ENCODE measurements at places on chromosomes 4 and X. TPM values are rescaled to one million over a fixed set of nuclear protein-coding genes. Genes with fewer than 3 reads are reported as not detected.
A peak's percentile ranks its signal among the peaks of the same experiment; 100 is the strongest.

ITIH6 gene
- not detected for total RNA-seq

TBCK gene
- total RNA-seq = 70.6 TPM

DNA sequence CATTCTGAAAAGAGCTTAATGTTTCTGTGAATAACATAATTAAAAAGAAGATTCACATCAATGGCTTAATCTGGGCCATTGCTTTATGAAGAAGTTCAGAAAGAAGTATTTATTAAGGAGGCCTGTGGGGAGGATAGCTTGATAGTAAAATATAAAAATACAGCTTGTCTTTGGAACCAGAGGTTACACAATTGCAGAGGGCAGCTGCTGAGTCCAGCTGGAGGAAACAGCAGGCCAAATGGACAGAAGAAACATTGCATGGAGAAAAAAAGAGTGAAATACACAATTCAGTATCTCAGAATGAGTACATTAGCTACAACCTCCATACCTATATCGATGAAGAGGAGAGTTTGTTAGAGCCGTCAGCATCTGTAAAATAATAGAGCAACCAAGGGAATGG, 148.0 kb upstream of the NPY2R start:
- no peak for DNase-seq

DNA sequence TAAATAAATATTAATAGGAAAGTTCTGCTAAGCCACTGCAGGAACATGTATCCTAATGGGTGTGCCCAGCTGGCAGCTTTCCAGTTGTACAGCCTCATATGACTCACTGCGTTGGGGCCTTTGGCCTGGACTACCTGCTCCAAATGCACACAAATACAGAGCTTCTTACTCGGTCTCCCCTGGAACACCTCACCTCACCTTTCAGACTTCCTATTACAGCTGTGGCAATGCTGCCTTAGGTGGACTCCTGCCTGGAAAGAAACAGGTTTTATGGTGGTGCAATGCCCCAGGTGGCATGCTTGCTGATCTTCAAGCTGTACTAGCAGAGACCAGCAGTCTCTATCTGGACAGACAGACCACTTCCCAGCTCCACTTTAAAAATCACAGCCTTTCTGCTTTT, 85.7 kb upstream of the EXOC1L start:
- DNase-seq = peak; percentile 90

- no peak for DNase-seq
These were observed 127.5 kb upstream of the NEIL3 start for GRCh38 chr4:177182166-177182565.

DNA sequence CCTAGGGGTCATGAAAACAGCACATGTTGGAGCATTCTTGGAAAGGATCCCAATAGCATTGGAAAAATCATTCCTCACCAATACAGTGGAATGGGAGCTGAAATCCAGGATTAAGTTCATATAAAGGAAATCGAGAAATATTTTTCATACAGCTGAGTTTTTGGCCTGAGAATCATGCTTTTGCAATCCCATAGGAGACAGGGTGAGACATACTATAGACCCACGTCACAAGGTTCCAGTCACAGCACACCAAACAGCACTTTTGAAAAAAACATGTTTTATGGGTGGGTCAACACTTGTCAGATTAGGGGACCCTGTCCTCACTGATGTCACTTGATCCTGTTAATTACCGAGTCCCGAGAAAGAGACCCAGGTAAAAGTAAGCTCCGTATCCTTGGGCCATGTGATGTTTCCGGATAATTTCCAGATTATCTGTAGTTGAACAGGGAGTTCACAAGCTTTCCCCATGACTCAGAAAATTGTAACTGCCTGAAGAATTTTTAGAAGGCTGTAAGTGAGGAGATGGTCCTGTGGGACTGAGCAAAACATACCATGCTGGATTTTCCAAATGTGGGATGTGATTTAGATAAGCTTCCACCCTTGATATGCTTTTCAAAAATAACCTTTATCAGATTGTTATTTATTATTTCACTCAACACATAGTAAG, 80.9 kb upstream of the TLR3 start:
- no peak for DNase-seq

DNA sequence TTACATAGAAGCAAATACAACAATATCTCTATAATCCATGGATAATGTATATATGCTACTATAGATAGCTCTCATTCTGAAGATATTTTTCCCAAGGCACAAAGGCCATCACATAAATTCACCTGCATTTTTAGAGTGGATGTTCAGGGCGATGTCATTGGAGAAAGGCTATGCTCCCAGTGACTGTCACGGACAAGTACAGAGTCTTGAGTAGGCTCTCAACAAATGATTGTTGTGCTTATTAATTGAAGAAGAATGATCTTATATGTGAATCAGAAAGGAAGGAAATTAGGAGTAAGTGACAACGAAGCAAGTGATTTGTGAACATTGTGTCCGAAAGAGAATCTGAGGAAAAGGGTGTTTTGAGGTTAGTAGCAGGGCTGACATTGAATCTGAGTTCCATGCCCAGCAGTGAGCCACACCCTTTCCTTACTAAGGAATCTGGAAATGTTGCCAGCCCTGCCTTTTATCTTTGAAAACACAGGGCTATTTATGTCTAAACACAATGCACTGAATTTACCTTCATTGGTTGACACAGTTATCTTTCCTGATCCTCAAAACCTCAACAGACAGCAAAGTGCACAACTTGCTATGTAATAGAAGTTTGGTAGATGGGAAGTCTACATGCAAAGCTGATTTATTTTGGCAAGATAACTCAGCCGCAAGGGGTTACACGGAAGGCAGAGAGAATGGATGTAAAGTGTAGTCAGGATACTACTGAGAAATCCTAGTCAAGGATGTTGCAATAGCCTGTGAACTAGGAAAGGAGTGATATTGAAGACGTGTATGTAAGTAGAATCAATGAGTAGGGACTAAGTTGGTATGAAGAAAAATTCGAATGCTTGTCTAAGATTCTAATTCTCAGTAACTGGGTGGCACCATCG, 50.4 kb downstream of the SORBS2 start:
- peak; percentile 44 for DNase-seq

- DNase-seq = no peak
These were observed 46.7 kb downstream of the KCNIP4 start for GRCh38 chr4:21901831-21902230.

DNA sequence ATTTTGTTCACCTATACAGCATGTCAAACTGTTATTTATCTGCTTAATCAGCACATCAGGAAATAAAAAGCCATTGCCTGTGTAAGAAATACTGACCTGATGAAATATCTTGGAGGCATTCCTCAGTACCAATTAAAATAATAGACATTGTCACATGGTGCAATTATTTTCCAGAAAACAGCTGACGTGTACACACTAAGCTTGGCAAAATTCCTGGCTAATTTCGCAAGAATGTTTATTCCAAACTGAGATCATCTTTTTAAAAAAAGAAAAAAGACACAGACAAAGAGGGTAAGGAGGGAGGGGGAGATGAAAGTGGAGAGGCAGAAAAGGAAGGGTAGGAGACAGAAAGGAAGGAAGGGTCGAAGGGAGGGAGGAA, 61.9 kb upstream of the NFKB1 start:
- DNase-seq = peak; percentile 44

DNA sequence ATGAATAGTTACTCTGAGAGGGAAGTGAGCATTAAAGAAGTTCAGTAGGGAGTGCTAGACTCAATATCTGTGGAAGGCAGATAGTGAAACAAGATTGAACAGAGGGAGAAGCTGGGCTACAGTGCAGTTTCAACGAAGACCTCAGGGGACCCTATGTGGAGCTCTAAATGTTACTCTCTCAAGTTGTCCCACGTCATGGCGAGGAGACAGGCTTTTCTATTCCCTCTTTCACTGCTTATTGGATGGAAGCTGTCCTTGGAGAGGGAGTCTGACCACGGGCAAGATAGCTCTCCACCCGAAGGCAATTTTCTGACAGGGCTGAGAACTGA, 42.3 kb upstream of the CCSER1 start:
- DNase-seq = no peak

GRCh38 chr4:57100979-57101651, 9.1 kb downstream of the IGFBP7 start:
- DNase-seq = no peak

DNA sequence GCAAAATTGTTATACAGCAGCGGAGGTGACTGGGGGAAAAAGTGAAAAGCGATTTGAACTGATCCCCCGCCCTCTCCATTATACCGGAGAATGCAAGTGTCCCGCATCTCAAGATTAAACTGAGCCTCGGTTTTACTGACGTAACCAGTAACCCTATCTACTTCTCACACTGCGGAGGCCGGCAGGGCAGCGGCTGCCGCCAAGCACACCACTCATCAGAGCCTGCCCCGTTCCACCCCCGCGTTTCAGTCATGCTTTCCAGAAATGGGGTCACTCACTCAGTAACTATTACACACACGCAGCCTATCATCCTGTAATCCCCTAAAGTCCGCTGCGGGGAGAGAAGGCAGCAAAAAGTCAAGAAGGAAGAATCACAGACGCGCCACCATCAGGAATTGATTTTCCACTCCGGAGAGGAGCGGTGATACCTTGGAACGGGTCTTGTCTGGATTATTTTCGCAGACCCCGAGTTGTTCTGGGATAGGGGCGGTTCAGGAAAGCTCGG, 1.4 kb downstream of the RPS6KA3 start:
- DNase-seq = peak; percentile 53

DNA sequence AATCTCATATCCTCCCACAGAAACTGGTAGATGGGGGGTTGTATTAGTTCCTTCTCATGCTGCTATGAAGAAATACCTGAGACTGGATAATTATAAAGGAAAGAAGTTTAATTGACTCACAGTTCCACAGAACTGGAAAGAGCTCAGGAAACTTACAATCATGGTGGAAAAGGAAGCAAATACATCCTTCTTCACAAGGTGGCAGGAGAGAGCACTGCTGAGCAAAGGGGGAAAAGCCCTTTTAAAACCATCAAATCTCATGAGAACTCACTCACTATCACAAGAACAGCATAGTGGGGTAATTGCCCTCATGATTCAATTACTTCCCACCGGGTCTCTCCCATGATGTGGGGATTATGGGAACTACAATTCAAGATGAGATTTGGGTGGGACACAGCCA, 250.5 kb upstream of the GPRIN3 start:
- DNase-seq = no peak

GRCh38 chrX:17632942-17633341, 104.4 kb upstream of the SCML1 start:
- DNase-seq = no peak

GRCh38 chr4:173827707-173828106, 297.7 kb upstream of the HAND2 start:
- DNase-seq = no peak

DNA sequence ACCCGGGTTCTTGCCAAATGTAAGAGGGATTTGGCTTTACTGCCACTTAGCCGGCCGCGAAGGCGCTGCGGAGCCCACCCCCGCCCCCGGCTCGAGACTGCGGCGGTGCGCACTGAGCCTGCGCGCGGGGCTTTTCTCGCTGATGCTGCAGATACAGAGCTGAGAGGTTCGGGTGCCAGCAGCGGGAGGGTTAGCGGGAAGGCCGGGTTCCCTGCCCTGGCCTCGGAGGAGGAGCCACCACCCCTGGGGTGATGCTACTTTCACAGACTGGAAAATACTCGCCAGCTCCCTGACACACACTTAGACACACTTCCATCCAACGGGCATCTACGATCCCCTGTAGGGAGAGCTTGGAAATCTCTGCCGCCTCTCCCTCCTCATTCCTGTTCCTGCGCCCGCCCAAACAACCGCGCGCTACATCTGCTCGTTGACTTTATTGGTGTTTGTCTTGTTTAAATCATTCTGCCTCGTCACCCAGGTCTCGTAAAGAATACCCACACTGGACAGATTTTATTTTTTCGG, 2.1 kb upstream of the PCDH7 start:
- DNase-seq = peak; percentile 26
